Trophoblast cell (in vitro differentiated cells and primary cell): ENCODE measurements at places on chromosomes 6 and 20.

DNA sequence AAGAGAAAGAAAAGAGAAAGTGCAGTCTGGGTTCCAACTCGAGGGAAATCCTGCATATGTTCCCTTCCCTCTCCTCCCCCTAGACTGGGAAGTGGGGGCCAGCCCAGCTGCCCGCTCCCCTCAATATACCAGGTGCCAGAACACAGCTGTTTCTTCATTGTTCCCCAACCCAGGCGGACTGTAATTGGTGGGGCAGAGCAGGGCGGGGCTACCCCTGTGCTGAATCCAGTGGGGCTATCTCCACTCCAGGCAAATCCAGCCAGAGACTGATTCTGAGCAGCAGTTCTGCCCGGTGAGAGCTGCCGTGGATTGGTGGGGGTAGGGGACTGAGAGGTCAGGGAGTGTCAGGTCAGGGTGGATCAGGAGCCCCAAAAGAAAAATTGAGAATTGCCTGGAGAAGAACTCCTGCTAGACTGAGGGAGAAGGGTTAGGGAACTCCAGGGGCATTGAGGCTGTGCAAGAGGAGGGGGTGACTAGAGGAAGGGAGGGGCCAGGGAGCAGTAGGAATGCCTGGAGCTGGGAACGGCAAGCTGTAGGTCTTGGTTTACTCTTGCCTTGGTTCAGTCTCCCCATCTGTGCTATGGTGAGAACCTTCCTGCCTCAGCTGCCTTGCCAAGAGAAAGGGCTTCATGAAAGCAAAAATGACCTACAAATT lies at the start of gene MYMX:
TSS of gene MYMX (plus strand) at position 250 of the 655 bp plus-strand sequence. CDS start 546 bp downstream, outside the sequence.
- DNase-seq, result no peak

DNA sequence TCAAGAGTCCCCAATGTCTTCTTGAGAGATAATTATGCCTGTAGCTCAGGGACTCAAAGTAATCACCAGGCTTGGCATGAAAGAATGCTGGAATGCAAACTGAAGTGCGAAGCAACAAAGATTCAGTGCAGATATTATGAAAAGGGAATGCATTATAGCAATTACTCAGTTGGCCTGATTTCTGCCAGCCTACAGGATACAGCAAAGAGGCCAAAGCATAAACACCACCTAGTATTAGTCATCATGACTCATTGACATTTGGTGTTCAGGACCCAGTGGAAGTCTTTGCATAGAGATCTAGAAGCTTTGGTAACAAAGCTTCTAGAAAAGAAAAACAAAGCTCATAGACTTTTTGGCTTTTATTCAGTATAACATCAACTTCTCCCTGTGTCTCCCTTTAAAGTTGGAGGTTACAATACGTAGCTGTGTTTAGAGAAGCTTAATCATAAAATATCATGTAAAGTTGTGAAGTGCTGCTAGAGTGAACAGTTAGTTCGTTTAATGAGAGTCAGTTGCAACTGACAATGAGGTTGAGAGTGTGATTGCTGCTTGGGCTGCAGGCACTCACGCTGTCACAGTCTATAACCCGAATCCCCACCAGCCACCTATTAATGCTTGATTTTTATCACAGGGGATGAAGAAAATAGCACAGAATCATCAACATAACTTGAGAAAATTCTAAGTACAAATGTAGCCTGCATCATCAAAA lies 932.7 kb downstream of the TFAP2A start:
- peak; percentile 20 for DNase-seq

DNA sequence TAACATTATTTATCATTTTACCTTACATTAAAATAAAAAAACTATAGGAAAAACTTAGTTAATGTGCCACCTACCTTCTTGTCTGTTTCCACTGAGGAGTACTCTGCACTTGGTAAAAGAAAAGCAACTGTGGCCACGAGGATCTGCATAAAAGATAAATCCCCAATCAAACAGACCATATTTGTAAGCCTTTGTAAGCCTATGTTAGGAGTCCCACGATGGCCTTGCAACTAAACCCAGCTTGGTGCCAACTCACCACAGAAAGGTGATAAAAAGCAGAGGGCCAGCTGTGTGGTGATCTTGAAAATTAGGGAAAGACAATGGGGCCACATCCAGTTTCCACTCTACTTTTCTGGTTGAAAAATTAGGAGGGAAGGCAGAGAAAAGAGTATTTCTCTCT lies 156.9 kb downstream of the INSM1 start:
- no peak for DNase-seq

- DNase-seq, result peak; percentile 87
Measured at GRCh38 chr20:48620507-48621375, 207.1 kb downstream of the PREX1 start.

GRCh38 chr6:137926207-137926731 lies 59.2 kb downstream of the TNFAIP3 start:
- DNase-seq, result peak; percentile 70

- DNase-seq, result no peak
Measured at GRCh38 chr6:33117811-33118277, 42.1 kb downstream of the HLA-DPB1 start.

- no peak for DNase-seq
Measured at GRCh38 chr6:144749263-144749662, 464.1 kb downstream of the UTRN start.

- no peak for DNase-seq
Measured at GRCh38 chr20:46085179-46085851, 4.4 kb downstream of the NCOA5 start.

DNA sequence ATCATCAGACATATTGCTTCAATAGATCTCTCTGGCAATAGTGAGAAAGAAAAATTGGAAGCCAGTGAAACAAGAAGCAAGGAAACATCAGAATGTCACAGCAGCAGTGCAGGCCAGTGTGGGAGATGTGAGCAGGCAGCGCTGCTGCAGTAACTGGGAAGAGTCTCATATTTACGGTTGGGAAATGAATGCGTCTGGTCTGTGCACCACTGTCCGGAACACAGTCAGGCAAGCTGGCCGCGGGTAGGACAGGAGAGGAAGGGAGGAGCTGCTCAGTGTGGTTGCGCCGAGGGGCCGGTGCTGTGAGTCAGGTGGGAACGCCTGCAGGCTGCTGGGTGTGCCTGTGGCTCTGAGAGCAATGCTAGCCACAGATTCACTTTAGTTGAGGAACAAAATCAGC lies 6.4 kb upstream of the PSMG4 start:
- DNase-seq, result peak; percentile 85

- DNase-seq, result no peak
Measured at GRCh38 chr6:83429269-83429668, 1.6 kb downstream of the ME1 start.

- no peak for DNase-seq
Measured at GRCh38 chr6:1726341-1726768, 116.6 kb downstream of the FOXC1 start.

DNA sequence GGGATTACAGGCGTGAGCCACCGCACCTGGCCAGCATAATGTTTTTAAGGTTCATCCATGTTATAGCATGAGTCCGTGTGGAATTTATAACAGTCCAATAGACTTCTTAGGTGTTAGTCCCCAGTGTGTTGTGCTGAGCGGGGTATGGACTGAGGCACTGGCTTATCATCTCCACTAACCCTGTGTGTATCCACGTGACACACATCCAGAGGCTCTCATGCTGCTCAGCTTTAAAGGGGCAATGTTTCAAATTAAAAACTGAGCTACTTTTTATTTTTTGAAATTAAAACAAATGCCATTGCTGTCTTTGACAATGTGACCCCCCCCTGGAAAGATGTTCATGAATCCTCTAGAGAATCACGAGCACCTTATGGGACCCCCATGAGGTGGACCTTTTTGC lies 54.3 kb upstream of the TRERF1 start:
- no peak for DNase-seq

DNA sequence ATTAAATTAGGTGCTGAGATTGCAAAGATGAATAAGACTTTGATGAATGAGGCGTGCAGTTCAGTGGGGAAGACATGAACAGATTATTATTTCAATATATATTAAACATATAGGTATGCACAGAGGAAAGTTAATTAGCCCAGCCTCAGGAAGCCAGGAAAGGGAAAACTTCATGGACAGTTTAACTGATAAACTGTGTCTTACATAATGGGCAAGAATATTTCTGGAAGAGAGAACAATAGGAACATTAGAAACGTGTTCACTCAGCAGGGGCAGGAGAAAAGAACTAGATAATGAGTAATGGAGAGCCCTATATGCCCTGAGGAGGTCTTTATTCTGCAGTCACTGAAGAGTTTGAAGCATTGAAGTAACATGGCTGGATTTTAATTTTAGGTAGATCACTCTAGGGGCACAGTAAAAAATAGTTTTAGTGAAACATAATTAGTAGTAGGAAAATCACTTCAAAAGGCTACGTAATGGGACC lies 23.6 kb downstream of the CEP57L1 start:
- peak; percentile 13 for DNase-seq

- peak; percentile 21 for DNase-seq
Measured at GRCh38 chr6:119348096-119348747, 1.3 kb downstream of the MAN1A1 start.

GRCh38 chr6:4891141-4891540 lies 112.7 kb downstream of the RPP40 start:
- DNase-seq, result no peak

DNA sequence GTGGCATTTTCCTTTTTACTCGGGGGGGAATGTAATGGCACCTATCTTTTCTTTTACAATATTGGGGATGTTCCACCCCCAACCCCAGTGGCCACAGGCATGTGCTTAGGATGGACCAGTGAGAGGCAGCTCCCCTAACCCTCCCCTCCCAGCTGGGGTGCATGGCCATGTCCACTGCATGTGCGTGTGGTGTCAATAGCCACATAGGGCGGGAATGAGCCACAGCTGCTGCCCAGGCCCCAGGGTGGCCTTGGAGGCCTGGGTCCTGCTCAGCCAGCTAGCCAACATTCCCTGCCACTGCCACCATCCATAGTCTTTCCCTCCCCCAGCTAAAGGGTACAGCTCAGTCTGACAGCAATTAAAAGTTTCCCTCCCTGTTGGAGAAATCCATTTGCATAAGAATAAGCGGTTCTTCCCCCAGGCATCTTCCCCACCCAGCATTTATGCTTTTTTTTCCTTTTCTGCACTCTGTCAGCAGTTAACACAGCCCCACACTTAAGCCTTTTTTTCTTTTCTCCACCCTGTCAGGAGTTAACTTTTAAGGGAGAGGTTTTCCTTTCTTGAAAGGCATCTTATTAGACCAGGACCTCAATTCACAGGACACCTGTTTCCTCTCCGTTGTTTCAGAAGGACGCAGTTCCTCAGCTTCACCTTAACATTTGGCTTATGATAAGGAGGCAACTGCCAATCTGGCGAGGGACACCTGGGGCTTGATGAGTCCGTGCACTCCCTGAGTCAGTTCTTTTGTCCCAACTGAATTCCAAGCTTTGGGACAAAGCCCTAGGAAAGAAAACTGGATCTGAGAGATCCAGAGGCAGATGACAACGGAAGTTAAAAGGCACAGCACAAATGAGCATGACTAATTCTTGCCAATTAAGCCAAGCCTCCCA lies 121.4 kb downstream of the TPBG start:
- DNase-seq, result peak; percentile 40

- DNase-seq, result peak; percentile 90
Measured at GRCh38 chr6:34990971-34991560, 102.0 kb downstream of the ANKS1A start.

DNA sequence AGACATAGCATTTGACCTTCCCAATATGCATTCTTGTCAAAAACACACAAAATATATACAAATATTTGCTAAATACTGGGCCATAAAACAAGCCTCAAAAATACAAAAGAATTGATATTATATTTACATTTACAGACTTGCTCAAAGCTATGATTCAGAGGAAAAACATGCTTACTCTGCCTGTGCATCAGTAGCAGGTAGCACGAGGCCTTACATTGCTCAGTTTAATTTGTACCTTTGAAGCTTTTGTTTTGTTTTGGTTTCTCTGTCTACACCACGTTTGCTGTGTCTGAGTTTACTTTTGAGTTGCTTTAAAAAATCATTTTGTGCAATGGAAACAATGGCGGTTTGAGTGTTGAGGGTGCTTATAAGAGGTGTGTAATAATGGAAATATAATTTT lies 99.3 kb downstream of the PHF3 start:
- peak; percentile 6 for DNase-seq

DNA sequence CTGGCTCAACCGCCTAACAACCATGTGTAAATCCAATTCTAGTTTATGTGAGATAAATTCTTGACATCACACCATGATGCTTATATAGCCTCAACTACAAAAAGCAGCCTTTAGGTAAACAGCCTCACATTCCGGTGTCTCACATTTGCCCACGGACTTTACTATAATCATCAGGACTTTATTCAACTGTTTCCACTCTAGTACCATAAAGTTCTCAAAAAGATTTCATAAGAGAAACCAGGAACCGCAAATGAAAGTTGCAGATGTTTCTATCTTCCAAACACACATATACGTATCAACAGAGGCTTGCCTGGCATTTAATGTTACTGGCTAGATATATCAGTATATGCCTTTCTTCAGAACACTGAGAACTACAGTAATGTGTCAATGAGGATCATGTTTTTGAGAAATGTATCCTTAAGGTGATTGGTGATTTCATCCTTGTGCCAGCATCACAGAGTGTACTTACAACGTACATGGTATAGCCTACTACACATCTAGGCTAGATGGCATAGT lies 80.0 kb downstream of the EPB41L2 start:
- no peak for DNase-seq

DNA sequence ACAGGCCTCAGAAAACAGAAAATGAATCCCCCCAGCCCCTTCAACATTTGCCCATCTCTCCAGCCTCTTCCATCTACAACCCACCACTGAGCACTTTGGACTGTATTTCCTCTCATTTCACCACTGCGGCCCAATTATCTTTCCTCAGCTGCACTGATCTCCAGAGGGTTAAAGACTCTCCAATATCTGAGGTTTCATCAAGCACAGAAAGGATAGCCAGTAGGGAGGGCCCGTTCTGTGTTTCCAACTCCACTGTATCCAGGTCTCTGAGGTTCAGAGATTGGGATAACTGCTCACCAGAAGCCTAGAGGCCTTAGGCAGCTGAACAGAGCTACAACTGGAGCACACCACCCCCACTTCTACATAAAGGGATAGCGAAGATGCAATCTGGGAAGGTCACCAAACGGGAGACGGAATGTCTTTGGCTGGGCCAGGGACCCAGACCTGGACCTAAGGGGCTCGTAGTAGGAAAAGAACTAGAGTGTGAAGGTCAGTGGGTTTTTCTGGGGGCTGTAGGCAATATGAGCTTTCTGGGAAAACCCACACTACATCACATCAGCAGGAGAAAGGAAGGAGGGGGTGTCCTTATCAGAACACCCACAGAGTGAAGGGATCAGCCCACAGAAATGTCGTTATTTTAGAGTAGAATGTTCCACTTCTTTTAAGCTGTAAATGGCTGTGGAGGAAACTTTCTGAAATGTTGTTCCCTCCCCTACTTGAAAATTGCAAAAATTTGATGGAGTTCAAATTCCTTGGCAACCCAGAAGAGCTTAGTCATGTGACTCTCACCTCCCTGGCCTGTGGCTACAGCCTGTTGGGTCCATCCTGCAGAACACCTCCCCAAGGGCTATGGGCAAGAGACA lies 7.3 kb downstream of the KCNK5 start:
- no peak for DNase-seq
